ENCODE measurements at places on chromosomes 12 and 14.

DNA sequence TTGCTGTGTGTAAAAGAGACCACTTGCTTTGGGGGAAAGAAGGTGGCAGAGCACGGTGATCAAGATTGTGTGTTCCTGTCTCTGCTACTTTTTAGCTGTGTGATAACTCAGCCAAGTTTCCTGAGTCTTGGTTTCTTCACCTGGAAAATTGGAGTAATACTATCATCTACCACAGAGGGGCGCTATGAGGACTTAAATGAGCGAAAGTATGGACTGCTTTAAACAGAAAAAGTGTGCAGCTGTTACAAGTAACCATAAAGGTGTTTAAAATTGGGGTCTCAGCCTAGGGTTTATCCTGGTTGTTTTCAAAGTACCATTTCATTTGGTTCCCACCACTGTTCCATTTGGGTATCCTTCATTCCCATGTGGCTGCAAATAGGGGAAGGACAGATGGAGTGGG lies 65.9 kb upstream of the WSCD2 start:
- no peak for DNase-seq

- no peak for DNase-seq
Measured at GRCh38 chr12:60101715-60102114, 505.9 kb downstream of the SLC16A7 start.

DNA sequence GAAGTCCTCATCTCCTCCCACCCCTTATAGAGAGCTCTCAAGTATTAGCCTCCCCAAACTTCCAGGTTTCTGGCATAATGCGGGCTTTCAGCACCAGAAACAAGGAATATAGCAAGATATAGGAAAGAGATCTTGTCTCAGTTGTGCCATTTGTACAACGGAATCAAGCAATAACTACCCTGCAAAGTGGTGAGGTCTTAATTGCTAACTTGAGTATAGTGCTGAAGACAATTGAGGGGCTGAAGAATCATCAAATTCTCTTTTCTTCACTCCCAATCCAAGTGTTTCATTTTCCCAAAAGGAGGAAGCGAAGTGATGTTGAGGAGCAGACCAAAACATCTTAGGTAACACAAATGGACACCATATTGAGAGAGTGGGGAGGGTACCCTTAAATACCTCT lies 26.8 kb upstream of the ANP32D start:
- no peak for DNase-seq

DNA sequence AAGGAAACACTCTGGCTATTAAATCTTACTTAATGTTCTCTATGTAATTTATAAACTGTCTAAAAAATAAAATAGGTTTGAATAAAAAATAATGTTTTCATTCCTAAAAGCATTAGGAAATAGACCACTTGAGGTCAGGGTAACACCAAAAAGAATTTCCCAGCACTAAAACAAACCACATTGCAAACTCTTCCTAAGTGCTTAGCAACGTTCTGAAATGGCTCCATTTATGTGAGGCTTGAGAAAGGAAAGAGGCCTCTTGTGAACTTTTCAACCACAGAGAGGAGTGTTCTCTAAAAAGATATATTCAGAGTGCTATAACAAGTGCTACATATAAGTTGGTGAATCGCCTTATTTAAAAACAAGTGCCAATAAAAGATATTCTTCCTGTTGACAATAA lies 42.7 kb downstream of the ALX1 start:
- DNase-seq: no peak

- no peak for DNase-seq
Measured at GRCh38 chr12:92075425-92075914, 70.2 kb downstream of the BTG1 start.

DNA sequence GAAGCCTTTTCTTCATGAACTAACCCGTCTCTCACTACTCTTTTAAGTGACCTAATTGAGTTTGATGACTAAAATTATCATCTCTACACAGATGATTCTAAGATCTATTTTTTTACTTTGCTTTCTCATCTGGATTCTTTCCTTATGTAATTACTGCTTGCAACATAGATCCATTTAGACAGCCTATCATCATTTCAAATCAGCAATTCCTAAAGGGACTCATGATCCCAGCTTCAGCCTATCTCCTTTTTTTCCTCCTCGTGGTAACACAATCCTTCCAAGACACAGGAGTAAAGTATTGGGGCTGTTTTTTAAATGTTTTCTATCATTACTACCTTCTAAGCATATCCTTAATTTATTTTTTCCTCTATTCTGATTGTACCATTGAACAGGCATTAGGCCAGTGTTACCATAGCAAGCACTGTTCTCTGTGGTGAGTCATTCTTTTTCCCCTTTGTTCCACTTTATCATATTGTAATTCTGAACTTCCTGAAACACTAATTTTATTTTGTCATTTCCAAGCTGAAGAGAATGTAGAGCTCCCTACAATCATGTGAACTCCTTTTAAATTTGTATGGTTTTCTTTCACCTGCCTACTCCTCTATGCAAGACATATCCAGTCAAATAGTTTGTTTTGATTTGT lies 190.4 kb upstream of the FAR2 start:
- DNase-seq: no peak

DNA sequence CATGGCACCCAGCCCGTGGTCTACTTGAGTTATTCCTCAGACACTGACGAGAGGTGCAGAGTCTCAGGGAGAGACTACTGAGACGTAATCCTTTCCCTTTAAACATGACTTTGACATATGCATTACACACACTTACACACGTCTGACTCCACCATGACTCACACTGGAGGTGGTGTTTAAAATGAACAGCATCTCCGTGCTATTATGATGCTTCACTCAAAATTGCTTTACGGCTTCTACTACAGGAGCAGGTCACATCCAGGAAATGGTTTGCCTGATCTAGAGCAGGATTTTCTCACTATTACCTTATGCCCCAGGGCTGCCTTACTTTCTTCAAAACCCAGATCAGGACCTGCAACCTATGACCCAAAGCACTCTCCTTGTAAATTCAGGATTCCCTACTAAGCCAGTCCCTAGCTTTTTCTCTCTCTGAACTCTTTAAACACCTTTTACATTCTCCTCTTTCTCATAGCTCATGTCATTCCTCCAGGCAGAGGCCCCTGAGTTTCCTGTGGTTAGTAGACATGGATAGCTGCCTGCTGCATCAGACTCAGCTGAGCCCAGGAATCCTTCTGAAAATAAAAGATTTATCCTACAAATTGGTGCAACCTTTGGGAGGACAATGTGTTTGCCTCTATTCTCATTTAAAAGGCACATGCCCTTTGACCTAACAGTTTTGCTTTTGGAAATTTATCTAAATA lies 31.2 kb downstream of the TMCC3 start:
- DNase-seq: peak; percentile 30

DNA sequence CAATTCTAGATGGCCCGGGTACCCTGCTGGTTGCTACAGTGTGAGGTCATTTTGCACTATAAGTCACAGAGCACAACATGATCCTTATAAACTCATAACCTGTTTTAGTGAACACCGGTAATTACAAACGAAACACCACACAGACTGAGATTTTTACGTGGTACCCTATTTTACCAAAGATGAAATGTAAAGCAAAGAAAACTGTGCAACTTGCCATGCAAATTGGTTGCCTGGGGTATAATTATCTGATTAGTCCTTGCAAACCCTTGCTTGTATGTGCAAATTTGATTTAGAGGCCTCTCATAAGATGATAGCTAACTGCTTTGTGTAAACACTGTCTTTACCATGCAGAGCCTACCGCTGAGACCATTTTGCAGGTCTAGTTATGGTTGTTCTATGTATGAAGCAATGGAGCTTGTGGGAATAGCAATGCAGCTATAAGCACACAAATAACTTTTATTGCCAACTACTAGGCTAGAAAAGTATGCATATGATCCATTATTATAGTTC lies 372.1 kb upstream of the FAR2 start:
- DNase-seq: no peak

- DNase-seq: peak; percentile 80
Measured at GRCh38 chr12:123076604-123077297, 74.1 kb downstream of the PITPNM2 start.

DNA sequence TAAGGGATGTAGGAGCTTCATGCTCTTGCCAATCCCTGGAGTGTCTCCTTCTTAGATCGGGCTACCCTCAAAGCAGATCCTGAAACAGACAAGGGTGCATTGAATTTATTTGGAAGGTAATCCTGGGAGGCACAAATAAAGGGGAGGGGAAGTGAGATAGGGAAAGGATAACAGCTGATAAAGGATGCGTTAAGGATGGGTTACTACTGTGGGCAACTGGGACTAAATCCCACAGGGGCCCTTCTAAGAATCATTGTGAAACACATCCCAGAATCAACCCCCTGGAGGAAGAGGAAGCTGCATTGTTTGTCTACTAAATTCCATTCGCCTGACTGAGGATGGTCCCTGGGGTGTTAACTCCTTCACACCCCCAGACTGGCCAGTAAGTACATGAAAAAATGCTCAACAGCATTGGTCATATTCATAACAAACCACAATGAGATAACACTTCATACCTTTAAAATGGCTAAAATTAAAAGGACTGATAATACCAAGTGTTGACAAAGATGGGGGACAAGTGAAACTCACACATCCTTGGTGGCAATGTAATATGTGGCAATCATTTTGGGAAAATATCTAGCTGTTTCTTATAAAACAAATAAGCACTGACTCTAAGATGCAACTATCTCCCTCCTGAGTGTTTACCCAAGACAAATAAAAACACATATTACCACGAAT lies 37.0 kb upstream of the CMKLR1 start:
- DNase-seq: no peak

- no peak for DNase-seq
Measured at GRCh38 chr14:72060460-72060859, 128.2 kb downstream of the RGS6 start.

DNA sequence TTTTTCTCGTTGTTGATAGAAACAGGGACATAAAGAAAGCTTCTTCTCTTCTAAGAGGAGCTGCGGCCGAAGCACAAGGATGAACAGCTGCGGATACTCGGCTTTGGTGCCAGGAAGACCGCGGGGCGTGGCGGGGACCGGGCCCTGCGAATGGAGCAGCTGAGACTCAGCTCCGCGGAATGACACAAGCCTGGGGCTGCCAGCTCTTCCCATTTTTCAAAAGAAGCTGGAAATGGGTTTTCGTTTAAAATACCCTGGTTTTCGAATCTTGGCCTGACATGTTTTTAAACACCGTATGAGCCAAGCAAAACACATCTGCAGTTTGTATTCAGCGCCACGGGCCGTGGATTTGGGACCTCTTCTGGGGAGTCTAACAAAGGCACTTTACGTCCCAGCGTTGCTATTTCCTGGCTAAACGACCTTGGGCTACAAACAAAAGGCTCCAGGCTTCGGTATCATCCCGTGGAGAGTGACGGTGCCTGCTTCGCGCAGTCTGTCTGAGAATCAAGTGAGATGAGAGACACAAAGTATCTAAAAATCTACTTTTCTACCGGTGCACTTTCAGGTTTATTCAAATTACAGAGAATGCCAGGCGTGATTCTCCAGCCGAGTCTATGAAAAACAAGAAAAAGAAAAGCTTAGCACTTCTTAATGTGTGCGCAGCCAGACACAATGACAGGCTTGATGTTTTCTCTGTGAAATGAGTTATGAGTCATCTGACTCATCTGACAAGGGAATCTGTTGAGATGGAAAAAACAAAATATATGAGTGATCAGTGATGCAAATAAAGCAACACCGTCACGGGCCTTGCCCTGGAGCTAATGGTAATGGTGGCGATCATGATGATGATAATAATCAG lies 114.0 kb upstream of the TMEM132D start:
- DNase-seq: no peak

- DNase-seq: no peak
Measured at GRCh38 chr12:27987331-27987730, 14.8 kb upstream of the PTHLH start.

GRCh38 chr12:9925705-9926393 lies 6.3 kb downstream of the CLEC2A start:
- peak; percentile 7 for DNase-seq

DNA sequence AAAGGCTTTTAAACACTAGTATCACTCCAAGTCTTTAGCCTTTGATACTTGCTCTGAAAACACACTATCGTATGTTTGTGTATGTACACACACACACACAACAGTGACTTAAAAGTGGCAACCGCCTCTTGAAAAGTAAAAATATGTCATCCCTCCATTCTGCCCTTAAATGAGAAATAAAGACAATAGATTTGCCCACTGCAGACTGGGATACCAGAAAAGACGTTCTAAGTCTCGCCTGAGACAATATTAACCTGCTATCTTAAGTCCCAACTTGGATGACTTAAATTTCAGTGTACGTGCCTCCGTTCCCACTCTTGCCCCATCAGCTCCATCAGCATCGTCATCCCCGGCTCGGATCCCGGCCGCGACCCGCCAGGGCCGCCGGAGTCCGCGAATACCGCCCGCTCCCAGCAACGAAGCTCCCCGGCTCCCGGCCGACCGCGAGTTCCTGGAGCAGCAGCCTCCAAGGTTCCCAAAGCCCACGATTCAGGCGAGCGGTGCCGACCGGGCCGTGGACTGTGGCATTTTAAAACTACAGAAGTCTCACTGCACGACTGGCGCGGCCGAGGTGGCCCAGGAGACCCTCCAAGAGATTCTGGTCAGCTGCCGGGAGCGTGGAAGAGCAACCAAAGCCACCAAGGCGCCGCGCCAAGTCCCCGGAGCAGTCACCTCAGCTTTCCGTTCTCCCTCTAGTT lies 2.8 kb upstream of the ARID2 start:
- DNase-seq: peak; percentile 30

GRCh38 chr14:74955229-74956026 lies at the start of gene PGF:
TSS of gene PGF (minus strand) at chr14:74955597. CDS start at chr14:74955242, 355 bp downstream.
- DNase-seq: peak; percentile 23

Data from activated CD8-positive, alpha-beta T cell treated with anti-CD3 and anti-CD28 coated beads for 36 hours (primary cell).